ENCODE measurements at places on chromosomes 2 and 18. TPM values are rescaled to one million over a fixed set of nuclear protein-coding genes. Genes with fewer than 3 reads are reported as not detected.

The FMNL2 gene
- total RNA-seq = 5.5 TPM

DNA sequence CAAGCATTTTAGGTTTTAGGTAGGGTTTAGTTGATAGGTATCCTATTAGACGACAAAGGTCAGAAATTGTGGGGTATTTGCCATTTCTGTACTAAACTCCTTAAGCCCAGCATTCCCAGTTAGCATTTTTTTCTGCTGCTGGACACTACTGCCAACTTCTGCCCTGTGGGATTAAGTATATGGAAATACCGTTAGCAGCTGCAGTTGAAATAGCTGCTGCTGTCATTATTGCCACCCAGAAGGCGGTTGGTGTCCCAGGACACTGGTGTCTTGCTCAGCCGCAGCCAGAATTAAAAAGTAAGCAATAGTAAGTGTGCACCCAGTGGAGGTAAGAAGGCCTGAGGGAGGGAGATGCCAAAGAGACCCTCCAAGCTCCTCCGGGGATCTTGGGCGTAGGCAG, 1.9 kb upstream of the UXS1 start:
- no peak for DNase-seq

DNA sequence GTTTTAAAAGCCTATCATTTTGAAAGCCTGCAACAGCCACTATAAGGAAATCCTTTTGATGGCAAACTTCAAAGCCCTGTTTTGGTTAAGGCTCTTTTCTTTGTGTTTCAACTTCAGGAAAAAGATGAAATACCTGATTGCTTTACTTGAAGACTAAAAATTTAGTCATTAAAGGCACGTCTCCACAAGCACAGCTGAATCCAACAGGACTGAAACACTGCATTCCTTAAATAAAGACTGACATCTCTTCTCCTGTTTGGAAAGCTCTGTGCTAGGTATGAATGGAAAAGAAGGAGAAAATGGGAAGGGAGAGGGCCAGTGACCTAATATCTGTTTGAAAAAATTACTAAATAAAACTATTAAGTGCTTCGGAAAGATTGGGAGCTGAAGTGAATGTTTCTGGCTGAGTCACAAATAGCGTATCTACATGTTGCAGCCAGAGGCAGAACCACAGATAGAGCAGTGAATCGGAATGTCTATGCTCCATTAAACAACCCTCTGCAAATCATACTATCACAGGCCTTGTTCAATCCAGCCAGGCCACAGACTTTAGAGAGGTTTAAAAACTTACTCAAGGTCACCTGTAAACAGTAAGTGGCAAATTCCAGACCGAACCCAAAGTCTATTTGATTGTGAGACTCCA, 21.1 kb upstream of the RALBP1 start:
- no peak for DNase-seq

- DNase-seq = no peak
Measured at GRCh38 chr2:114821055-114821454, 378.6 kb downstream of the DPP10 start.

The KCNF1 gene
- total RNA-seq = 0.30 TPM

GRCh38 chr2:135773319-135773718, 31.7 kb downstream of the UBXN4 start:
- no peak for DNase-seq

GRCh38 chr2:62857139-62857931, 151.8 kb downstream of the EHBP1 start:
- DNase-seq = no peak

GRCh38 chr18:40678318-40678717, 1276.7 kb upstream of the PIK3C3 start:
- no peak for DNase-seq
